IMR-90 (cell line): ENCODE measurements at places on chromosomes 4 and X. TPM values are rescaled to one million over a fixed set of nuclear protein-coding genes. Genes with fewer than 3 reads are reported as not detected.

GRCh38 chr4:186592445-186592844, 37.1 kb upstream of the MTNR1A start:
- no peak for DNase-seq

Gene CXCL11
- polyA plus RNA-seq = not detected in 2 replicates

GRCh38 chr4:3421470-3421869, 20.3 kb upstream of the HGFAC start:
- DNase-seq = no peak

Gene IL15
- polyA plus RNA-seq = 4.0 and 5.0 TPM in 2 replicates

GRCh38 chr4:169164669-169165415, 105.9 kb downstream of the SH3RF1 start:
- peak; percentile 32 for DNase-seq

Gene ETDB
- not detected in 2 replicates for polyA plus RNA-seq

DNA sequence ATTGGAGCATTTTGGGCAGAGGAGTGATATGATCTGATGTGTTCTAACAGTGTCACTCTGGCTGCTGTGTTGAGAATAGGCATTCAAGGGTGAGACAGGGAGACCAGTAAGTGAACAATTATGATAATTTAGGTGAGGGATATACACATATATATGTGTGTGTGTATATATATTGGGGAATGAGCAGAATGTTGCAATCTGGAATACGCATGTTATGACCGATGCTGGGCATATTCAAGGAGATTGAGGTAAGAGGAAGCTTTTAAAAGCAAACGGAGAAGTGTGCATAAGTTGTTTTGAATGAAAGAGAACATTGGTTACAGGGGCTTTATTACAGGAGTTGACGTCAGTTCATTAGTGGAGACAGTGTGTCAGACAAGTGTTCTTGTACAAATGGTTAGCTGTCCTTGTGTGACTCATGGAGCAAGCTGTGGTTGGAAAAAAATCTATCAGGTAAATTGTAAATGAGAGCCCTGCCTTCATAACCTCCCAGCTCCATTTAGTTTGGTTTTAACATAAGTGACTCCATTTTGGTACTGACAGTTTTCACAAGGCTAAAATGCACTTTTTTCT, 442.5 kb upstream of the LCORL start:
- DNase-seq = no peak

- DNase-seq = no peak
These were observed 335.7 kb upstream of the RASGEF1B start for GRCh38 chr4:81807386-81807785.

Gene TLR1
- polyA plus RNA-seq = 0.17 and 0.24 TPM in 2 replicates

Gene ADAM29
- polyA plus RNA-seq = not detected in 2 replicates

Gene HEPH
- polyA plus RNA-seq = 21.1 and 29.5 TPM in 2 replicates

GRCh38 chr4:3098346-3098745, 23.9 kb downstream of the HTT start:
- DNase-seq = no peak

DNA sequence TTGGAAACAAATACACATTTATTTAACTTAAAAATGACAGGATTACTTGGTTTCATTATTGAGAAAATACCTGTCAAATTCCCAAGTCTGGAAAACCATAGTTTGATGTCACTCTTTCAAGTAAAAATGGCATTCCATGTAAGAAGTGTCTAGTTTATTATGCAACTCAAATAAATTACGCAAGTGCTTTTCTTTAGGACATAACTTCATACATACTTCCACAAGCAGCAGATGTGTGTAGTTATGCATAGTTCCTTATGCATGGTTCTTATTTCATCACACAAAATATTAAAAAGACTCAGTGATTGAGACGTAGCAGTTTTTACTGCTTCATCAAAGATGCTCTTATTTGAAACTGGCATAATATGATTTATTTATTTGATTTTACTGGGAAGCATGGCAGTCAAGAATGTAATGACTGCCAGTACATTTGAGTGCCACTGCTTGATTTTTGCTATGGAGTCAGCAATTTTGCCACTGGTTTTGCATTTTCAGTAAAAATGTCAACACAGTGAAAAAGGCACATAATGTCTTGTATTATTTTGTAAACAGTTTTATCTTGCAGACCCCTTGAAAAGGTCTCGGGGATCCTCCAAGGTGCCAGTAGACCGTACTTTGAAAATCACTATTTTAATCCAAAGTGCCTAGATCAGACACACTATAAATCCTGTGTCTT, 62.1 kb downstream of the CLCN3 start:
- DNase-seq = peak; percentile 15

Gene NSUN7
- not detected in 2 replicates for polyA plus RNA-seq

Gene MMGT1
- polyA plus RNA-seq = 6.5 and 8.1 TPM in 2 replicates

DNA sequence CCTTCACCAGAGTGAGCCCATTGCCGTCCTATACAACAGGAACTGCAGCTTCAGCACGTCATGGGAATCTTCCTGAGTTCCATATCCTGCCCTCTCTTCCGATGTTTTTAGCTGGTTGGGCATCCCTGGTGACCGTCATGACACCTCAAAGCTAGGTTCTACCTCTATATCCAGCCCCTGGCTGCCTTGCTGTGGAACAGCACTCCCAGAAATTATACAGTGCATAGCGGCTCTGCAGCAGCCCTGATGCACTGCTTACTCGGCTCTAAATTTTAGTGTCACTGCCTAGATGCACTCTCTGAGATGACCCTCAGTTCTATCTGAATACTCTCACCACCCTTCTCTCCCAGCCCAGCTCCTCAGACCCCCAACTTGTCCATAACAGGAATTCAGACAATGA, 44.3 kb downstream of the ARHGEF38 start:
- DNase-seq = no peak

DNA sequence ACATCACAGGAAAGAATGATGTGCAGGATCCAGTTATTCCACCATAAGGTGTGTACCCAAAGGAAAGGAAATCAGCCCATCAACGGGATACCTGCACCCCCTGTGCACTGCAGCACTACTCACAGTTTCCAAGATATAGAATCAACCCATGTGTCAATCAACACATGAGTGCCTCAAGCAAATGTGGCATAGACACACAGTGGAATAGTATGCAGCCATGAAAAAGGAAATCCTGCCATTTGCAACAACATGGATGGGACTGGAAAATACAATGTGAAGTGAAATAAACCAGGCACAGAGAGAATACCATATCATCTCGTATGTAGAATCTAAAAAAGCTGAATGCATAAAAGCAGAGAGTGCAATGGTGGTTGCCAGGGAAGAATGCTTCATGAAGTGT, 53.3 kb downstream of the DHRSX start:
- DNase-seq = no peak

- DNase-seq = no peak
These were observed 48.4 kb downstream of the ATP8A1 start for GRCh38 chr4:42608551-42608950.

- DNase-seq = peak; percentile 15
These were observed 157.7 kb downstream of the SPANXN1 start for GRCh38 chrX:145405012-145405411.

DNA sequence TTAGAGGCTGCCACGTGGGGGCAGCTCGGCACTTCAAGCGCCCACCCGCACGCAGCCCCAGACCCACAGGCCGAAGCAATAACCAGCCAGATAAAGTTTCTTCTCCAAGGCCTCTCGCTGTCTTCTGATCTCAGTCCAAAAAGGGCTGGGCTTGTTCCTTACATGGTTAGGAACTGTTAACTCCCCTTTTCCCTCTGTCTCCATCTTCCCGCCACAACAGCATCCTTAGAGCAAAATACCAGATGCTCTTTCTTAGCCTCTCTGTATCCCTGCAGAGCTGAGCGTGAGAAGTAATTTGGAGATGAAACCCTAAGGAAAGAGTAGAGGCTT, 23.4 kb upstream of the KIAA1210 start:
- no peak for DNase-seq

DNA sequence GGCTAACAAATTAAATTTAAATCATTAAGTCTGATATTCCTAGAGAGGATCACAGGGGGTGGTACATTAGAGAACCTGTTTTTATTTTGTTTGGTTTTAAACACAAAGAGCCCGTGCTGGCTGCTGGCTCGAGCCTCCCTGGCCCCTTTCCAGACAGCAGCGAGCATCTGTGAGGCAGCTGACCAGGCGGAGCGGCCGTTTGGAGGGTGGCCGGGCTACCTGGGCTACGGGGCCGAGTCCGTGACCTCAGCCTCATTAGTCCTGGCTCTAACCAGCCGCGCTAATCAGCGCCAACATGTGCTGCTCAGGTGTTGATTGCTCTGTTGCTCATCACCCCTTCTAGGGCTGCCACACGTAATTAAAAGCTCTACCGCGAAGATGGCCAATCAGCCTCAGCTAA, 35.3 kb downstream of the DCTD start:
- DNase-seq = no peak

Gene STARD8
- polyA plus RNA-seq = 2.3 and 2.5 TPM in 2 replicates
